CD4-positive, alpha-beta T cell treated with Interleukin-4 for 4 hours (primary cell): ENCODE measurements at places on chromosomes 6 and 20.
A peak's percentile ranks its signal among the peaks of the same experiment; 100 is the strongest.

GRCh38 chr6:7391151-7391550, 1.5 kb downstream of the RIOK1 start:
- DNase-seq: no peak

DNA sequence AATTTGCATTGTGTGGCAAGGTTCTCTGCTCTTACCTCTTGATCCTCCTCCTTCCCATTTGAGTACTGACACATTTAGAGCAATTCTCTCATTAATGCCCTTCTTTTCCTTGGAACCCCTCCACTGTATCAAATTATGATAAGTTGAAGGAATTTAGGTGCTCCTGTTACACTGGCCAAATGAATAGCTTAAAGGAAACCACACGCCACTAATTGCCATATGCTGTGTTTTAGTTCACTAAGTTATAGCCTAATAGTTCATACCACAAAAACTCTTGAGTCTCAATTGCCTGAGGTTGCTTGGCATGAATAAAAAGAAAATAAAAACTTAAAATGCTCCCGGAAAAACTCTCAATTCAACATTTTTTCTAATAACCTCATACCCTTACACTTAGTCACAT, 1239.3 kb downstream of the EPHA7 start:
- no peak for DNase-seq

DNA sequence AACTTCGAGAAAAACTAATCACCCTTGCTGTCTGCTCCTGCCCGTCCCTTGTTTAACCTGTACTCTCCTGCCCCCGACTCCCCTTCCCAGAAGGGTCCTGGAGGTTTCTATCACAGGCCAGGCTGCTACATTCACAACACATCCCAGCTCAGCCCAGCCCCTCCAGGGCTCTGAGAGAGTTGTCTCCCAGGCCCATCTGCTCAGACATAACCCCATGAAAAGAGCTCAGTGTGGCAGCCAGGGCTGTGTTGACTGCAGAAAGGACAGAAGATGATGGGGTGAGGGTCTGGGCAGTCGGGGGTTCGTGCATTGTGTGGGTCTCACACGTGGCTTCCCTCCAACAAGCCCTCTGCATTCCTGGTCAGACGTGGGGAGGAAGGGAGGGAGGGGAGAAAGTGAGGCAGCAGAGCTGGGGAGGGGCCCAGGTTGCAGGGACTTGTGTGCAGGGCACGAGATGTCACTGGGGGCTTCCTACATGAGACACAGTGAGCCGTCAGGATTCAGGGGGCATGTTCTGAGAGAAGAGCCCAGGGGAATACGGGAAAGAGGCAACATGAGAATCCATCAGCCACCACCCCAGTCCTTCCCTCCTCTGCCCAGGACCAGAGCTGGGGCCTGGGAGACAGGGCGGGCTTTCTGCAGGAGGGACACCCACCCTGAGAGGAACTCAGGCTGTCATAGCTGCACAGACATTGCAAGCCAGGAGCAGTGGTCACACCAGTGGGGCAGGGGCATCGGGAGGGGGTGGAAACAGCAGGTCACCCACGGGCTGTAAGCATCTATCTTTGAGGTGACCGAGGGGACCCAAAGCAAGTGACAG, 372.9 kb downstream of the PREX1 start:
- DNase-seq: no peak

- DNase-seq: no peak
These were observed 87.0 kb downstream of the PPP1R3G start for GRCh38 chr6:5172041-5172653.

DNA sequence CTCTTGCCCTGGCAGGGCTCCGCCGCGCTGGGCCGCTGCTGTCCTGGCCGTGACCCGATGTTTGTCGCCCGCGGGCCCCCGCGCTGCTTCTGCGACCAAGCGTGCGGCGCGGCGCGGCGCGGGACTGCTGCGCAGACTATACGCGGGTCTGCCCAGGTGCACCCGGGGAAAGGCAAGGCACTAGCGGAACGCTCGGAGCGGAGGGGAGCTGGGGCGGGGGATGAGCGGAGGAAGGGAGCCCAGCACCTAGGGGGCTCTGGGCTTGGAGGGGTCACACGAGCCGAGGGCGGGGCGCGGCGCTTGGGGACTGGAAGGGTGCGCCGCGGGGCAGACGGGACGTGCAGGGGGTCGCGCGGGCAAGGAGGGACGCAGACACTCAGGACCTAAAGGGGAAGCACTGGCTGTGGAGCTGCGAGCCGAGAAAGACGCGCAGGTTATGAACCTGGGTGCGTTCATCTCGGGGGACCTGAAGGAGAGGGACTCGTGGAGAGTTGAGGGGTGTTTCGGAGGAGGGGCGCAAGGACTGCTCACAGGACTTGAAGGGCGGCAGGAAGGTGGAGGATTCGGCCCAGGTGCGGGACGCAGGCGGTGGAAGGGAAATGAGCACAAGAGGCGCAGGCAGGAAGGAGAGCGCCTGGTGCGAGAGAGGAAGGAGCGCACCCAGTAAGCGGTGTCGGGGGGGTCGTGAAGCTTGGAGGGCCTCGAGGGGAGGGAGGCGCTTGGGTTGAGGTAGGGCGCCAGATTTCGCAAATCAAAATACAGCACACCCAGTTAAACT, 40.8 kb upstream of the ZNFX1 start:
- no peak for DNase-seq

DNA sequence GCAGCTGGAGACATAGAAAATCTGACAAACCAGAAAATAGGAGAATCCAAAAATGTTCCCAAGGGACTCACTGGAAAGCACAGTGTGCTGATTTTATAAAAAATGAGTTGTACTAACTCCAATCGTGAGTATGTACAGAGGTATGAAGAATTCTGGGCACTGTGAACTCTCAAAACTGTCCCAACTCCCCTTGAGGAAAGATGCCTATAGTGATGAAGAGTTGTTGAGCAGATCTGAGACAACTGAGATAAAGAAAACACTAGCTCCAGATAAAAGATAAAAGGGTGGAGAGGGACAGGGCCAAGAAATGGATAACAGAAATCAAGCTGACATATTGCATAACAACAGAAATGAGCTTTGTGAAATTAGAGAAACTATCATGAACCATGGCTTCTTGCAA, 481.4 kb downstream of the MAFB start:
- DNase-seq: no peak

GRCh38 chr6:91167846-91168245, 581.0 kb upstream of the MAP3K7 start:
- DNase-seq: no peak

GRCh38 chr20:58577139-58577806, 62.1 kb upstream of the APCDD1L start:
- DNase-seq: no peak

- DNase-seq: no peak
These were observed 109.2 kb upstream of the MCHR2 start for GRCh38 chr6:100103194-100103593.

GRCh38 chr6:35213824-35214756, at the start of gene SCUBE3:
SCUBE3 (plus strand) TSS chr6:35213956; CDS start chr6:35214419, 463 bp downstream.
- DNase-seq: no peak

- DNase-seq: no peak
These were observed 27.0 kb upstream of the ZBP1 start for GRCh38 chr20:57647006-57647932.

DNA sequence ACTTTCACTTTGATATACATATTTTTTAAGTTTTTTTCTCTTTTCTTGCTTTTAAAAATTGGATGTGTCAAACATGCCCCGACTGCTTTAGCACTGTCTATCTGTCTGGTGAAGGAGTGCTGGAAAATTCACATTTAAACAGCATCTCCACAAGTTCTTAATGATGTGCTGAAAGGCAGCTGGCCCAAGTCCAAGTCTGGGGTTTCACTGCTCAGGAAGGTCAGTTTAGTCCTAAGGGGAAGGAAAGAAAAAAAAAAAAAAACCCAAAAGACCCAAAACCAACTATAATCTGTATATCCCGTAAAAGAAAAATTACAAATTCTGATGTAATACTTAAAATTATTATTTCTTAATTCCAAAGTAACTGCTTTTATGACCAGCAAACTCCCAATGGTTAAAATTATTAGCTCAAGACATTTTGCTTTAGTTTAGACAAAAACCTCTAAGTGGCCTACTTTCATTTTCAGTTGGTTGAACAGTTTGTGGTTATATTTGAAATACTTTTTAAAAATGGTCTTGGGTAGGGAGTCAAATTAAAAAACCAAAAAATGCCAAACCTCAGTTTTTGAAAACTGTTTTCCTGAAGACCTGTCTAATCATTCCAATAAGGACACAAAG, 79.5 kb upstream of the PREP start:
- DNase-seq: peak; percentile 23

DNA sequence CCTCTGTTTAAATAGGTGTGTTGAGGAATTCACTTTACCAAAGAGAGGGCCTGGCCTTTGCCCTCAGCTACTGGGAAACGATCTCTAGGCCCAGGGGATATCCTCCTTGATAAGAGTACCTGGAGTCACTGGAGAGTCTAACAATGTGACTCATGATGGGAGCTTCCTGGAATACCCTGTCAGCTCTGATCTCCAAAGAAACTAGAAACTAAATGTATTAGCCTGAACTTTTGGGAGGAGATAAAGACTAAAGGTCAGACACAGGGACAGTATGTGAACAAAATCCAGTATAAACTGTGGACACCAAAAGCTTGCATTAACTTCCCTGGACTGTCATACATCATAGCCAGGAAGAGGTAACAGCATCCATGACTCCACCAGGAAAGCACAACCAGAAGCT, 148.5 kb downstream of the RNGTT start:
- no peak for DNase-seq

- DNase-seq: no peak
These were observed 76.8 kb downstream of the NCOA7 start for GRCh38 chr6:125867483-125867942.

DNA sequence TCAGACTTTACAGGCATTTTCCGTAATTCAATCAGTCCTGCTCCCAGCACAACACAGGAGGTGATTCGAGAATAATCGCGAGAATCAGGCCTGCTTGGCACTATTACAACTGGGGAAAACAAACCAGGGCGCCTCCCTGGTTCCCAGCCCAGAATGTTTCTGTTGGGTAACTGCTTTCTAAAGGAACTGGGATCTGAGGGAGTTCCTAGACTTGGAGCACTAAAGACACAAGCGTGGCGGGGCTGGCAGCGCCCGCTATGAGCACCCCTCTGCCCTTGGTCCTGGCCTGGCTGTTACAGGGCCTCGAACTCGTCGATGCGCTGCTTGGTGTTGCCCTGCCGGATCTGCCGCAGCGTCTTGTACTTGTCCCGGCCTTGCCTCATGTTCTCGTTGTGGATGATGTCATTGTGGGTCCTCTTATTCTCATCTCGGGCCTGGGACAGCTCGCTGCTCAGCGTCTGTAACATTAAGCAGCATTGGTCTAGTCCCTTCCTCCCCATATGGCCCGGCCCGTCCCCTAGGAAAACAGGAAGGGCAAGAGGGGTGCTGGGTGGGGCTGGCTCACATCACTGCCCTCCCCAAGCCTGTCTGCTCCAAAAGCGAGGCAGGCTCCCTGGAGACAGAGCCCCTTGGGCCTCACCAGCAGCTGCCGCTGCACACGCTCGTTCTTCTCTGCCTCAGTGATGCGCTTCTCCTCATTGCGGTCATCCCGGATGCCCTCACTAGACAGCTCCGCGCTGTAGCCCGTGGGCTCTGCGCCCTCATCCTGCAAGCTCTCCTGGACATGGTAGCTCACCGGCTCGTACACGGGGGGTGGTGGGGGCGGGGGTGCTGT, 52.3 kb downstream of the EZR start:
- DNase-seq: no peak

GRCh38 chr20:24739746-24740145, 209.3 kb upstream of the CST7 start:
- no peak for DNase-seq

GRCh38 chr6:135517527-135517926, 20.0 kb upstream of the AHI1 start:
- DNase-seq: no peak

- DNase-seq: no peak
These were observed 156.6 kb downstream of the NFATC2 start for GRCh38 chr20:51385646-51386530.

- DNase-seq: no peak
These were observed 8.3 kb downstream of the SEMG2 start for GRCh38 chr20:45229264-45230056.

GRCh38 chr20:63059684-63060056, 52.9 kb upstream of the BHLHE23 start:
- DNase-seq: no peak

- DNase-seq: no peak
These were observed 78.0 kb upstream of the FOXQ1 start for GRCh38 chr6:1233924-1234323.

- DNase-seq: peak; percentile 43
These were observed 141.6 kb upstream of the SHLD1 start for GRCh38 chr20:5608442-5609161.

DNA sequence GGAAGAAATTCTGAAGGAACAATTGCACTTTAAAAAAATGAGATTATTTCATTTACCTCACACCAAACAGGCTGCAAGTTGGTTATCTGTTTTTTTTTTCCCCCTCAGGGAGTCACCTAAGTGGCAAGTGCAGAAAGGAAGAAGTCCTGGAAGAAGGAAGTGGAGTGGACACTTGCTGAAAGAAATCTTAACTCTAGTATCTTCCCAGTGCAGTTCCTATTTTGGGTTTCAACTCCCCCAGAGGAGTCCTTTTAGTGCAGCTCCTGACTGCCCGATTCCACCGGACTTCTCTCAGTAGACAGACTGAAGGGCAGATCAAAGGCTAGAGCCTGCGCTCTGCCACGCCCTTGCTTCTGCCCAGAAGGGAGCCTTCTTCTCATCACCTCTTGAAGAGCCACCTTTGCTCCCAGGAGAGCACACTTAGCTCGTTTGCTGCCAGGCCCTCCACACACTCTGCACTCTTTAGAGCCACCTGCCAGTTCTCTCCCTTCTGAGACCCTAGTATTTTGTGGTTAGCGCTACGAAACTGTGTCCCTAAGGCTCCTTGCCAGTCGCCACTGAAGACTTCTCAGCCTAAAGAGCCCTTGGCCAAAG, 4.9 kb downstream of the MTCL3 start:
- DNase-seq: no peak

- DNase-seq: peak; percentile 48
These were observed 1.5 kb upstream of the GGT7 start for GRCh38 chr20:34874094-34874654.

DNA sequence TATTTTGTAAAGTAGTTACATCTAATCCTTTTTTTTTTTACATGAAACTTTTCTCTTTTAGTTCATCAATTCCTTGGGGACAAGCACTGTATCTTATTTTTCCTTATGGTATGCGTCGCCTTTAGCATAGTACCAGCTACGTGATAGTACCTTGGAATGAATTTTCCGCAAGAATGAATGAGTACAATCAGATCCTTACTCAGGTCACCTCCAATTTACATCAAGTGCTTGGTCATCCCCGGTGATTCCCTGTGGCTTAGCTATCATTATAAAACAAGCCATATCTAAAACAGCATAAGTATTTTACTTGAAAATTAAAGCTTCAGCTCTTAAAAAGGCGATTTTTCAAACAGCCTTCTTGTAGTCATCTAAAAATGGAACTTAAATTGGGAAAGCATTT, 680.4 kb upstream of the MAP3K7 start:
- DNase-seq: no peak
